ENCODE measurements at places on chromosomes 3 and 15.

- no peak for DNase-seq
These were observed 82.3 kb upstream of the AGTR1 start for GRCh38 chr3:148615382-148615781.

- DNase-seq, result no peak
These were observed 123.8 kb downstream of the NFKBIZ start for GRCh38 chr3:101973163-101973505.

DNA sequence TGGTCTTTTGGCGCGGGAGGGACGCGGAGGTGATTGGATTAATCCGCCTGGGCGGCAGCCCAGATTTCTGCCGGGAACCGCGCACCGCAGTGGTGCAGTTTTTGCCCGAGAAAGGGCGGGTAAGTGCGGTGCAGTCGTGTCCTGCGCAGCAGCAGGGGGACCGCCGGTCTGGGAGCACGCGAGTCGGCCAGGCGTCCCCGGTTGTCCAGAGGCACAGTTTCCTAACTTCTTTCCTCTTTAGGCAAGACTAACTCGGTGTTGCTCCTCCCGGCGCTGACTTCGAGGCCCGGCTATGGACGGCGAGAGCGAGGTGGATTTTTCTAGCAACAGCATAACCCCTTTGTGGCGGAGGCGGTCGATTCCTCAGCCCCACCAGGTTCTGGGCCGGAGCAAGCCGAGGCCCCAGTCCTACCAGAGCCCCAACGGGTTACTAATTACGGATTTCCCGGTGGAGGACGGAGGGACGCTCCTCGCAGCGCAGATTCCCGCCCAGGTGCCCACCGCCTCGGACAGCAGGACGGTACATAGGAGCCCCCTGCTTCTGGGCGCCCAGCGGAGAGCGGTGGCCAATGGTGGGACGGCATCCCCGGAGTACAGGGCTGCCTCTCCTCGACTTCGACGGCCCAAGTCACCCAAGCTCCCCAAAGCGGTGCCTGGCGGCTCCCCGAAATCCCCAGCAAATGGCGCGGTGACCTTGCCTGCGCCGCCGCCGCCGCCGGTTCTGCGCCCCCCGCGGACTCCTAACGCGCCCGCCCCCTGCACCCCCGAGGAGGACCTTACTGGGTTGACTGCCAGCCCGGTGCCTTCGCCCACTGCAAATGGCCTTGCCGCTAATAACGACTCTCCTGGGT, 736 bp downstream of the ARHGEF26 start:
- DNase-seq, result no peak

GRCh38 chr3:156782319-156782718, 43.8 kb upstream of the LEKR1 start:
- no peak for DNase-seq

GRCh38 chr3:183254487-183255347, 1.7 kb downstream of the B3GNT5 start:
- peak; percentile 38 for DNase-seq

- no peak for DNase-seq
These were observed 68.9 kb downstream of the DUT start for GRCh38 chr15:48400086-48400485.

DNA sequence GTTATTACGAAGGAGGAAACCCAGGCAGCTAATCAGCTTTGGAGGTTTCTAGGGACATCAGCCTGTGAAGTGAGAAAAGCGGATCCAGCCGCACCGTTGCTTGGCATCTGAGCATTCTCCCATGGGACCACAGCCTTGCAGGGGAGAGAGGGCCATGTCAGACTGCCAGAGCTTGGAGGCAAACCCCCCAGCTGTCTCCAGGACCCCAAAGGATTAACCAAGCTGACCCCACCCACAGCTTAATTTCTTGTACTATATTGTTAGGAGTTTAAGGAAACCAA, 5.1 kb downstream of the IGDCC3 start:
- no peak for DNase-seq

DNA sequence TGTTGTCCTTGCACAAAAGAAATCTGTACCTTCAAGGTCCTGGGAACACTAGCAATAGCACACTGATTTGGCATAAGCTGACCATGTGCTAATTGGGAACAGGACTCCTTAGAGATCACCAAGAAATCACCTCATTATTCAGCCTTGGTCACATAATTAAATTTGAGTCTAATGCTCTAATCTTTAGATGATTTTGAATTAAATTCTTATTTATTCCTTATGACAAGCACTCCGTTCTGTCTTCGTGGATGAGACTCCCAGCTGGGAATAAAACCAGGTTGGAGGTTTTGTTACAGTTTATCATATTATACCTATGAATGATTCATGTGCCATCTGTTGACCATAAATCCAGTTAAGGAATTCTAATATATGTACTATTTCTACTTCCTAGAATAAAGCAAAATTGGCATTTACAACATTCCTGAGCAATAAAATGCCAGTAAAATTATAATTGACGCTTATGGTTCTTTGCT, 162.2 kb downstream of the MYRIP start:
- no peak for DNase-seq

GRCh38 chr15:95296643-95297042, 1033.9 kb upstream of the NR2F2 start:
- DNase-seq, result no peak

DNA sequence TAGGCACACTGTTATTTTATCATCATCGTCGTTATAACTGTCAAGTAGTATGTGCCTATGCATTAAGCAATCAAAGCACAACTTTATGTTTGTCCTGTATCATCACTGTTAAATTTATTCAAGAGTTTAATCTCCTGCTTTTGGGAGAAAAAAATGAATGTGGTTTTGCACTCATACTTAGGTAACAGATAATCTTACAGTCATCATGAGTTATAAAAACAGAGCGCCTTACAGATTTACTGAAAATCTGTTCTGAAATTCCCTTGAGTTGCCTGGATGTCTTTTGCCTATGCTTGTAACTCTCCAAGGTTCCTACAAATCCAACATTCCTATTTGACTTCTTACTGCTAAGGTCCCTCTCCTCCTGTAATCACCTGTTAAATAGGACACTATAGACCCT, 307.3 kb downstream of the ZIC4 start:
- no peak for DNase-seq

DNA sequence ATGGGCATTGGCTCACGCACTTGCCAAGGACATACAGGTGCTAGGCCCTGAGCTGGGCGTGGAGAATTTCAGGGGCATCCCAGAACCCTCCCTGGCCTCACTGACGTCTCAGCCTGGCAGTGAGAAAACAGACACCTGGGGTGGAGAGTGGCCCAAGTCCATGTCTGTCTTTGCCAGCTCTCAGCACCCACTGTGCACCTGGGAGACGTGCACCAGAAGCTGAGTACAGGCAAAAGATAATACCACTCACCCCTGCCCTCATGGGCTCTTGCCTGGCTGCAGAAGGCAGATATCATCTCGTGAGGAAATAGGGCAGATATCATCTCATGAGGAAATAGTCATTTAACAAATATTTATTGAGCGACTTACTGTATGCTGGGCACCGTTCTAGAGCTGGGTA, 8.0 kb downstream of the LOXL1 start:
- no peak for DNase-seq

DNA sequence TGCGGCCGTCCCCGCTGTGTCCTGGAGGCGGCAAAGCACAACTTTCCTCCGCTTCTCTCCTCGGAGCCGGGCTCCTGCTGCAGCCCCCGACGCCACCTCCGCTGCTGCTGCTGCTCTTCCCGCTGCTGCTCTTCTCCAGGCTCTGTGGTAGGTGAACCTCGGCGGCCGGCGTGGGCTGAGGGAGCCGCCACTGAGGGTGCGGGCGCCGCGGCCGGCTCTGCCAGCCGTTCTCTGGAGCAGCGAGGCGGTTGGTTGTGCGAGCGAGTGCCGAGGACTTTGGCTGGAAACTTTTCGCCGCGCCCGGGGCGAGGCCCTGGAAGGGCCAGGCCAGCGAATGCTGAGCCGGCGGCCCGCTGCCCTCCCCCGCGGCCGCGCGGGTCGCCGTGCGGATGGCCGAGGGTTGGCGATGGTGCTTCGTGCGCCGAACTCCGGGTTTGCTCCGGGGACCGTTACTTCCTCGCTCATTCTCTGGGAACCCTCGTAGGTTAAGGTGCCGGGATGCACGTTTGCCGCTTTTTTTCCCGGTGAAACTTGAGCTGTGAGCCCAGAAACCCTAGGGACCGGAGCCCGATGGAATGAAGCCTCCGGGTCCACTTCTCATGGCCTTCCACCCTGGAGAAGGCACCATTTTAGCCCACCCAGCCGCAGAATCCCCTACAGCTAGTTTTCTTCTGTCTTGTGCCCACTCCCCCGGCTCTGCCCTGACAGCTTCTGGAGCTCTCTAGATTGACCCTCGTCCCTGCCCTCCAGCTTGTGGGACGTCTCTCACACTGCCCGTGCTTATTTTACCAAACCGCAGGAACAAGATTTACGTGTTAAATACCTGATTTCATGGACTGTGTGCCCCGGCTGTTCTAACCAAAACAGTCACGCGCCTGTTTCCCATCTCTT, 660 bp downstream of the NECTIN3 start:
- no peak for DNase-seq

GRCh38 chr15:48641416-48641815, 4.1 kb downstream of the FBN1 start:
- no peak for DNase-seq

- no peak for DNase-seq
These were observed 292.7 kb downstream of the EDEM1 start for GRCh38 chr3:5480190-5480589.

DNA sequence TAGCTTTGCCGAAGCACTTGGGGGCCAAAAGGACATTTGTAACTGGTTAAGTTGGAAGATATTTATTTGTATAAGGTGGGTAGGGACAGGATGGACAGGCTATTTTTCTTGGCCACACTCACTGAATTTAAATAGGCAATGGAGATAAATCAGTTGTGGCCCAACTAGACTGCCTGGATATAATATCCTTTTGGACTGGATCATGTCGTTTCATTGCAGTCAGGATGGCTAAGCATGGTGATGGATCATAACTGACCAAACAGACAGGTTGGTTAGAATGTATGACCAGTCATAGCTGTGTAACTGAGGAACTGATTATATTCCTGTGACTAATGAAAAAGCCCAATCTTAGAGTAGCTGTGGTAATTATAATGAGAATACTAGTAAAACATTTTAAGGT, 284.0 kb downstream of the LPP start:
- DNase-seq, result no peak

DNA sequence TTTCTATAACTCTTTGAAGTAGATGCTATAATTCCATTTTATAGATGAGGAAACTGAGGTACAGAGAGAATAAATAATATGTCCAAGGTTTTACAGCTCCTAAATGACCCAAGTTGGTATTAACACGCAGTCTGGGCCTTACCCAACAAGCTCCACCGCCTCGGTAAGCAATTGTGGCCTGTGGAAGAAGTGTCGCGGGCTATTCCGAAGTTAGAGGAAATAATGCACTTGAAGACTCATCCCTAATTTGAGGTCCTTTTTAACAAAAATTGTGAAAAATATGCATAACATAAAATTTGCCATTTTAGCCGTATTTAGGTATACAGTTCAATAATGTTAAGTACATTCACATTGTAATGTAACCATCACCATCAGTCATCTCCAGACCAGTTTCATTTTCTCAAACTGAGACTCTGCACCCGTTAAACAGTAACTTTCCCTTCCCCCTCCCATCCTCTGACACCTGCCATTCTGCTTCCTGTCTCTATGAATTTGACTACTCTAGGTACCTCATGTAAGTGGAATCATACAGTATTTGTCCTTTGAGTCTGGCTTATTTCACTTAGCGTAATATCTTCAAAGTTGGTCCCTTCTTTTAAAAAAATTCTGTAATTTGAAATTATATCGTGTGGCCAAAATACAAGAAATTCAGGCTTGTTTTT, 18.2 kb downstream of the IDH3A start:
- no peak for DNase-seq
